HT1080 (cell line): ENCODE measurements at places on chromosomes 1 and 21.

- DNase-seq = no peak
Observed at GRCh38 chr1:15156807-15157380, 3.3 kb downstream of the TMEM51 start.

DNA sequence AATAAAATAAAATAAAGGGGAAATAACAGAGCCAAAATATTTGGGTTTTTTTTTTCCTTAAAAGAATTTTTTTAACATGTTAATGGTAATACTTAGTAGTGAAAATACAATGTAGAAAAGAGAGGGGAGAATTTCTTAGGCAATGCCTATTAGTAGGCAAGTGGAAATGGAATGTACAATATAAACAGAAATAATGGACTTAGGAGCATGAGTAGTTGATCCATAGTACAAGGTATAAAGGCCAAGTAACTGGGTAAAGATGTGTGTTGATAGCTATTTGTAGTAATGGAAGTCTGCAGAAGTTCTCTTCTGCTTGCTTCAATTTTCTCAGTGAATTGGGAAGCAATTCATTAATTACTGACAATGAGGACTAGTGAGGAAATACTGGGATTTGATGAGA lies 34.4 kb downstream of the TESK2 start:
- no peak for DNase-seq

- DNase-seq = no peak
Observed at GRCh38 chr1:39214021-39214713, 9.7 kb downstream of the MACF1 start.

GRCh38 chr1:240737766-240738265 lies 125.9 kb upstream of the GREM2 start:
- DNase-seq = no peak

DNA sequence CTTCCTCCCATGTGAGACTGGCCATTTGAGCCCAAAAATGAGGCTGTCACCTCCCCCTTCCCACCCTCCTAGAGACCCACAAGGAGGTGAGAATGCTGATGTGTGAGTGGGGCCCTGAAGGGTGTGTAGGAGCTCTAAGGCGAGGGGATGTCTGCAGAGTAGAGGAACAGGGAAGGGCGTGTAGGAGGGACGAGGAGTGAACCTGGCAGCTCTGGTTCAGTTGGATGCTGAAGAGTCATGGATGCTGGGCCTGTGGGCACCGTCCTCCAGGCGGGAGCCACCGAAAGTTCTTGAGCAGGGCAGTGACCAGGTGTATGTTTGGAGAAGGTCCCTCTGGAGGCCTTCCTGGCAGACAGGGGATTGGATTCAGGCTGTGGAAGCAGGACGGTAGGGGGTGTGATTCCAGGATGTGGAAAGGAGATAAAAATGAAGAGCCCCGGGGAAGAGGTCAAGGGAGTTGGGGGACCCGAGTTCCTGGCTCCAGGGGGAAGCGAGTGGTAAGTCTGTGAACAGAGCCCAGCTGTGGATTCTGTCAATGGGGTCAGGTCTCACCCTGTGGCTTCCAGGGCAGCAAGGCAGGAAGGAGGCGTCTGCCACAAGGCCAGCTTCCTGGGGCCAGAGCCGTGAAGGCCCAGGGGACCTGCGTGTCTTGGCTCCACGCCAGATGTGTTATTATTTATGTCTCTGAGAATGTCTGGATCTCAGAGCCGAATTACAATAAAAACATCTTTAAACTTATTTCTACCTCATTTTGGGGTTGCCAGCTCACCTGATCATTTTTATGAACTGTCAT lies 7.9 kb downstream of the SAMD11 start:
- no peak for DNase-seq
